Stimulated activated CD8-positive, alpha-beta memory T cell treated with anti-CD3 and anti-CD28 coated beads, Interleukin-12 subunit alpha, Interleukin-12 subunit beta, amount 100 ng/mL, for 1 hour (primary cell): ENCODE measurements at places on chromosomes 6 and 20.

- DNase-seq: no peak
Observed at GRCh38 chr6:28606424-28607391, 81.0 kb downstream of the GPX5 start.

DNA sequence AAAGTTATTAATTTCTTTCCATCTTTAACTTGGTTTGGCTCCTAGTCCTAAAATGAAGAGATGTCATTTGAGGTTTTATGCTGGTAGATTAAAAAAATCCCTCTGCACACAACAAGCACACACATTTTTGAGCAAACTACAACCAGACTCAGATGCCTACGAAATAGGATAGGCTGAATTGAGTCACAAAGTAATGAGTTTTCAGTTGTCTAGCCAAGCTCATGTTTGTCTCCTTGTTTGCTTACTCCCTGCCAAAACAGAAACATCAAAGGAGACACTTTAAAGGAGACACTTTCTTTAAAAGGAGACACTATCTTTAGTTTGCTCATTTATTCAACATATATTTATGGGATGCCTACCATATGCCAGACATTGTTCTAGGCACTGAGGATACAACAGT lies 56.2 kb downstream of the TPBG start:
- no peak for DNase-seq

- DNase-seq: no peak
Observed at GRCh38 chr6:129242546-129242945, 359.6 kb downstream of the LAMA2 start.

GRCh38 chr6:168060521-168060931 lies 18.5 kb downstream of the FRMD1 start:
- no peak for DNase-seq

DNA sequence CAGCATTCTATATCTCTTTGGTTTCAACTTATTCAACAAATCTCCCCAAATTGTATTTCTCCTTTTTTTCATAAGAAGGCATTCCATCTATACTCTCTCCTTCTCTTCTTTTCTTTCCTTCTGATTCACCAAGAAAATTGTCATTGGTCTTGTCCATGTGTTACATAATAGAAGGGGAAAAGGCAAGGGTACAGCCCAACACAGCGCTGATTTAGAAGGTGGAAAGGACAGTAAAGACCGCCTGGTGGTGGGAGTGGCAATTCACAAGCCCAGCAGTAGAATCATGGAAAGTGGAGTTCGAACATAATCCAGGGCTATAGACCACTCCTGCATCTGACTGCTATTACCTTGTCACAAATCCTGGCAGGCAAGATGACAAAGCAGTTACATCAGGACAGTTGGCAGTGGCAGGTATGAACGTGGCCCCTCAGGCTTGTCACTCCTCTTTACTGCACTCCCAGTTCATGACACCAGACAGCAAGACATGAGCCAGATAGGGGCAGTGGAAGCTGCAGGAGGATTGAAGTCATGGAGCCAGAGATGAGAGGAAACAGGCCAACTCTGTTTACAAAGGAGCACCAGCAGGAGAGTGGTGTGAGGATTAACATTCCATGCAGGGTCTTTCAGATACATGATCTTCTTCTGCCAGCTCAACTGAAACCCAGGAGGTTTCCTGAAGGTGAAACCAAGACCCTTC lies 2.1 kb upstream of the TNFAIP3 start:
- DNase-seq: no peak

- DNase-seq: no peak
Observed at GRCh38 chr20:22586645-22587310, 2.4 kb upstream of the FOXA2 start.

DNA sequence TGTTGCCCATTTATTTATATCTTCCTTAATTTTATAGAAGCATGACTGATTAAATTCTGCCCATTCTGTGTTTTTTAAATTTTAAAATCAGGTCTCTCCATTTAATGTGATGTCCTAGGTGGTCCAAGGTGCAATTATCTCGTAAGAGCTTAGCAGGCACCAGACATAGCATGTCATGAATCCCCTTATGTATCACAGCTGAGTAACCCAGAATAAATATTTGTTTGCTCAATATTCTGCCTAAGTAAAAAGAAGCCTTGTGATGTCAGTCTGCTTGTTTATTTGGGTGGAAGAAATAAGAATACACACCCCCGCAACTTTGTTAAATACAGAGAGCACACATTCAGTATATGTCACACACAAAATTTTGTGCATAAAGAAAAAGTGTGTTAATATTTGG lies 211.3 kb downstream of the FARS2 start:
- DNase-seq: no peak

- DNase-seq: no peak
Observed at GRCh38 chr20:50193836-50194421, 3.3 kb downstream of the CEBPB start.
